ELR (cell line): ENCODE measurements at places on chromosomes 3 and 15.

DNA sequence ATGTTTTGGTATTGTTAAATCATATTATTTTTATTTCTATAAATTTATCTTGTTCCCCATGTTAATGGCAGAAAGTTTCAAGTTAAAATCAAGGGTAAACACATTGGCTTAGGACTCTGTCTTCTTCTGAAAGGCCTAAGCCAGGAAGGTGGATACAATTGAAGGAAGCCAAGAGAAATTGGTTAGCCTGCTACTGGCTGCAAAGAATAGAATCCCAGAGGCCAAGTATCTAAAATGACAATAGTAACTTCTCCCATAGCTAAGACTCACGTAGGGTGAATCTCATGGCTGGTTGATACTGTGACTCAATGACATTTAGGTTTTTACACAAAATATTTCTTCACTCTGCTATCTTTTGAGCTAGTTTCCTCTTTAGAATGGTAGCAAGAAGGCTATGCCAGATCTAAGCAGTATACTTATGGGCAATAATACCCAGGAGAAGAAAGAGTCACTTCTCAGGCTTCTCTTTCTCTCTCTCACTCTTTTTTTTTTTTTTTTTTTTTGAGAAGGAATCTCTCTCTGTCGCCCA lies 621.5 kb upstream of the TBL1XR1 start:
- DNase-seq, result no peak

DNA sequence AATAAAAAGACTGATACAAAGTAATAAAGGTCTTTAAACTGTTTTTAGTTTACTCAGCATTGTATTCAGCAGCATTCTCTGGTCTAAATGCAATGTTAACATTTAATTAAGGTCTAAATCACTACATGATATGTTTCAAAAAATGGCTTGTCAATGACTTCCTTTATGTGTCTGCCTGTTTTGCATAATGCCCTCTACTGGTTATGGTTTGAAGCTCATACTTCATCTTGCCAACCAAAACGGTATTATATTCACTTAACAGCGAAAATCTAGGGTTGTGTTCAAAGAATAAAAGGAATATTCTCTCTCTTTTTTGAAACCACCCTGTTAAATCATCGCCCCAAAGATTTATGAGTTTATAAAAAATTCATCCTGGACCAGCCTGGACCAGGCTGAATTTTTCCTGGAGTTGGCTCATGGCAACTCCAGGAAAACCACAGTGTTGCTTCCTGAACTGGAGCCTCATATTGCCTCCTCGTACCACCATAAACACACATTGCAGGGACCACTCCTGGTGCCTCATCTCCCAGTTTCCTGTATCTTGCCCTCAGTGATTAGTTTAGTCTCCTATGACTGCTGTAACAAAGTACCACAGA lies 6.7 kb upstream of the NCEH1 start:
- DNase-seq, result peak; percentile 49

GRCh38 chr3:185900228-185900627 lies 37.6 kb downstream of the TRA2B start:
- peak; percentile 98 for DNase-seq

GRCh38 chr15:42759093-42759492 lies 22.2 kb upstream of the CDAN1 start:
- no peak for DNase-seq

DNA sequence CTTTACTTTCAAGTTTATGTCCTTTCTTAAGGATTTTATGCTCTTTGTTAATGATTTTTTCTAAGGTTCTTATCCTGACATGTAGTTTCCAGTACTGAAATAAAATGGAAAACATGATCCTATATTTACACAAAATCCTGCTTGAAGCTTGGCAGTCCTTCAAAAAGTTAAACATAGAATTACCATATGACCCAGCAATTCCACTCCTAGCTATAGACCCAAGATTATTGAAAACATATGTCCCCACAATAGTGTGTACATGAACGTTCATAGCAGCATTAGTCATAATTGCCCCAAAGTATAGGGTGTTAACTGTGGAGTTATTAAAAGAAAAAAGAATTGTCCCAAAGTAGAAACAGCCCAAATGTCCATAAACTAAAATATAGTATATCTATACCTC lies 33.2 kb downstream of the ITGB5 start:
- peak; percentile 36 for DNase-seq

GRCh38 chr3:28036599-28037575 lies 204.5 kb upstream of the CMC1 start:
- no peak for DNase-seq

GRCh38 chr15:69555080-69555479 lies 102.5 kb downstream of the RPLP1 start:
- no peak for DNase-seq

GRCh38 chr3:143436231-143436930 lies 316.8 kb downstream of the CHST2 start:
- DNase-seq, result peak; percentile 57

DNA sequence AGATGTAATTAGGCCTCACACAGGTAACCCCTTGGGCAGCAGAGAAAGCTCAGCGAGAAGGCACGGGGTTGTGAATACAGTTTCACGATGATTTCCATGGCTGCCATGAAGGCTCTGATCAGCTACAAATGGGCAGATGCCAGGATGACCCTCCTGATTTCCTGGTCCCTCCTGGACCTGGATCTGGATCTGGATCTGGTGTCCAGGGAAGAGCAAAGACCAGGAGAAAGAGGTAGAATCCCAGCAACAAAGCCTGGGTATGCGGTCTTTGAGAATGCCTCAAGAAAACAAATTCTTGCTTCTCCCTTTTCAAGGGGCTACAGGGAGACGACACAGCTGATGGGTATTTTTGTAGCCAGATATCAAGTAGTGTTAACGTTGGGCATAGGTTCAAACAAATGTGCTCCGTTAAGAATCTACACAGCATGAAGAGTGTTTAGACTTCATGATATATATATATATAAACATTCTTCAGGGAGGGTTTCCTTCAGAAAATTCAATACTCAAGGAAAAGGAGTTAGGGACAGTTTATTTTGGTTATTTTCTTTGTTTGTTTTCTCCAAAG lies 175.6 kb downstream of the RORA start:
- DNase-seq, result no peak

- no peak for DNase-seq
These were observed 65.9 kb upstream of the ARHGEF3 start for GRCh38 chr3:56867671-56868070.

DNA sequence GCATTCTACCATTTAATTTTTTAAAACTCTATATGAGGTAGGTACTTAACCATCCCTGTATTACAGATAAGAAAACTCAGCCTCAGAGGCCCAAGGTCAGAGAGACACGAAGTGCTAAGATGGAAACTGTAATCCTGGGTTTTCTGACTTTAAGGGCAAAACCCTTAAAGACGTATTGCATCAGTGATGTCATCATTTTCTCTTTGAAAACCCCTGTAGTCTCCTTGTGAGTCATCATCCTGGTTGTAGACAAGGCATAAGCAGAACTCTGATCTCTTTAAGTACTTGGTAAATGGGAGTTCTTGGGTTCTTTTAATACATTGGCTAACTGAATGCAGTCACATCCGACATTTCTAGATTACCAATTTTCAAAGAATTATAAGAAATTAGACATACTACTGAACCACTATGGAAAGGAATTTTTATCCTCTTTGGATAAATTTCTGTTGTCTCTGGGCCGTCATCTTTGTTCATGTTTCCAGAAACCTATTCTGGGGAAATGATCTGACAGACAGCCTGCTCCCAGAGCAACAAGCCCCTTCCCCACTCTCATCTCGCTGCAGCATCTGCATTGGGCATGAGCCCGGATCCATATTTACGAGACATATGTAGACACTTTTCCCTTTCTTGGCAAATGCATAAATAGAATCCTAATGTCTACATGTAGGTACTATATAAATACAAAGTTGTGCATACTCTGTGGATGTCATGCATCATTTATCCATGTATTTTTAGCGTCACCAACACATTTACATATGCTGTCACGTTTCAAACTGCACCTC lies 48.7 kb upstream of the MDFIC2 start:
- peak; percentile 37 for DNase-seq

- DNase-seq, result peak; percentile 56
These were observed 39.0 kb upstream of the MYO5C start for GRCh38 chr15:52334491-52335160.

DNA sequence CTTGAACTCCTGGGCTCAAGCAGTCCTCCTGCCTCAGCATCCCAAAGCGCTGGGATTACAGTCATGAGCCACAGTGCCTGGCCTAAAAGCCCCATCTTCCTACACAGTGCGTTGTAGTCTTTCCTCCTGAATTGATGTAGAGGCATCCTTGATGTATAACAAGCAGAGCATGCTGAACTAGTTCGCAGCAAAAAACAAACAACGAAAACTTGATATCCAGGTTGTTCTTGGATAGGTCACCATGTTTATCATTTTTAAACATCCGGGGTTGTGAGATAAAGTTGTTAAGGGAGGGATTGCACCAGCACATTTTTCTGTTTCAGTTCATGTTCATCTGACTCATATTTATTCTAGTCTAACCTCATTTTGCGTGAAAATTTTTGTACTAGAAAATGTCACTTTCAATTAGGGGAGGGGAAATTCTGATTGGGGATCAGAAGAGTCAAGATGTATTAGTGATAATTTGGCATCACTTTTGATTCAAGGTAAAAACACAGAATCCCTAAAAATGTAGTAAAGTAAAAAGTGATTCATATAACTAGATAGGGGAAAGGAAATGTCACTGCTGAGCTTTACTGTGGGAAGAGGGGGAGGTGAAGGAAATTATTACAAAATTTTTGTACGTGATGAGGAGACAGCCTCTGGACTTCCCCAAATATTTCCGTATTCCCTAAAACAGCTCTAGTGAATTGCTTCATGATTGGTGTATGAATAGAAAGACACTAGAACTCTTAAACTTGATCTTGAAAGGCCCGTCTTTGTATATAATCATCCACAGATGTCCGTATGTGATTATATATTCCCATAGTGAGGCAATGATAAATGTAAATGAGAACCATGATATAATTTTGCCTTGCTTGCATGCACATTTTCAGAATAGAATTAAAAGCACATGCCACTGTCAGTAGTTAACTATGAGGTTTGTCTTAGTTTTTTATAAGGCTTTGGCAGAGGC lies 22.9 kb downstream of the RAB8B start:
- peak; percentile 76 for DNase-seq

- peak; percentile 67 for DNase-seq
These were observed 1.1 kb downstream of the ABHD14A start for GRCh38 chr3:51975852-51976549.

DNA sequence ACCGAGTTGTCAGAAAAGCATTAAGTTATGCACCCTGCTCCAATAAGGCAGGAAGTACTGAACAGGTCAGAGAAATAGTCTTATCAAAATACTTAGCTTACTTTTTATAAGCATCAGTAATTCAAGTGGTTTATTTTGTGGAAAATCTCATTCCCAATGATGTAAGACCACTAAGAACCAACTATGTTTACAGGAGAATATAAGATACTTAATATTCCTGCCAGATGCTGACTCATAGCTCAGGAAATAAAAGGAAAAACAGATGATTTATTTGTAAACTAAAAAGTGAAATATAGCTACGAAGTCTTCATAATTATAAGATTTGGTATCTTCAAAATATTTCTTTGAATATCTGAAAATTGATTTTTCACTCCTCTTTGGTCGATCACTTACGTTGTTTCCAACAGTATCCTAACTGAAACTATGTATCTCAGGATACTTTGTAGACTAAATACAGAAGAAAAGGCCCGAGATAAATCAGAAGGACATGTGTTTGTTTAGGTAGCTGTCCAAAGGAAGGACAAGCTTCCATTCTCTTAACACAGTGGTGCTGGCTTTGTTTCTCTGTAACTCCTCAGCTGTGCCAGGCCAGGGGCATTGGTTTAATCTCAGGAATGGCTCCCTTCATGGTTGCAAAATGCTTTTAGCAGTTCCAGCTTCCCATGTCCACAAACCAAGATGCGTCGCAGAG lies 295.8 kb downstream of the GBE1 start:
- peak; percentile 6 for DNase-seq

- peak; percentile 69 for DNase-seq
These were observed 8.8 kb upstream of the MAGI1 start for GRCh38 chr3:66047311-66048050.

DNA sequence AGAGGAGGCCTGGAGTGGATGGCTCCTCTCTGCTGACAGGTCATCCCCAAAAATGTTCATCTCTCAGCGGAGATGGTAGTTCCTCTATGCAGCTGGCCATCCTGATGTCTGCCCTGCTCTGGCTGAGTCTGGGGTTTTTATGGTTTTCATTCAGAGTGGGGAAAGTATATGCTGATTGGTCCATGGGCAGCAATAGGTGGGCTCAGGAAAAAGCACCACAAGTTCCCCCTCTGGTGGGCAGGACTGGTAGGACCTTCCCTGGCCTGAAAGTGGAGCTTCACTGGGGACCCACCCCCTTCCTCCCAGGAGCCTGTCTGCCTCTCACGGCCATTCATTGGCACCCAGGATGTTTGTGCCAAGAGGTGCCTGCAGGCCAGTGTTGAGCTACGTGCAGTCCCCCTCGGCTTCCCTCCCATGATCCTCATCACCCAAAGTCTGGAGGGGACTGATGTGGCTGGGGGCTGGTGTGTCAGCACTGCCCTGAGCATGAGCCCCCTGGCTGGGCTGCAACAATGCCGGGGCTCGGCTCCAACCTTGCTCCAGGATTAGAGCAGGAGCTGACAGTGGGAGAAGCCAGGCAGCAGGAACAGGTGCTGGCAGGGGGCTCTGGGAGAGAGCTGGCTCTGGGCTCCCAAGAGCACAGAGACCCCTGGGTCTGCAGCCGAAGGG lies 13.1 kb upstream of the BLOC1S6 start:
- DNase-seq, result peak; percentile 56

GRCh38 chr3:12192173-12192572 lies 33.5 kb upstream of the TIMP4 start:
- DNase-seq, result no peak

DNA sequence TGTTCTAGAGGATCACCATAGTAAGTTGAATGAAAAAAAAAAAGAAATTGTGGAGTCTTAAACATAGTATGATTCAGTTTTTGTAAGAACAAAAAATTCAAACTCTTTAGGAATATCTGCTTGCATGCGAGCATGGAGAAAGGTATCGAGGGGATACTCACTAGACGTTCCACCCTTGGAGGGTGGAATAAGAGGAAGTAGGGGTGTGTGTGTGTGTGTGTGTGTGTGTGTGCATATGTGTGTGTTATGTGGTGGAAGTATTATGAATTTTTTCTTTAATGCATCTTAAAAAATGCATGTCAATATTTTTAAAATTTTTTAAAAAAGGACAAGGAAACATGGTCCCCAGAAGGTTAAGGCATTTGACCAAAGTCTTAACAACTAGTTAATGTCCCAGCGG lies 26.5 kb upstream of the SIAH2 start:
- DNase-seq, result no peak

GRCh38 chr15:88995449-88995848 lies 82.3 kb upstream of the MFGE8 start:
- DNase-seq, result no peak

- no peak for DNase-seq
These were observed 8.5 kb downstream of the PPCDC start for GRCh38 chr15:75031848-75032247.

GRCh38 chr15:32705446-32705845 lies 12.4 kb upstream of the GREM1 start:
- peak; percentile 62 for DNase-seq

- DNase-seq, result no peak
These were observed 237.7 kb upstream of the ST8SIA2 start for GRCh38 chr15:92155934-92156333.

DNA sequence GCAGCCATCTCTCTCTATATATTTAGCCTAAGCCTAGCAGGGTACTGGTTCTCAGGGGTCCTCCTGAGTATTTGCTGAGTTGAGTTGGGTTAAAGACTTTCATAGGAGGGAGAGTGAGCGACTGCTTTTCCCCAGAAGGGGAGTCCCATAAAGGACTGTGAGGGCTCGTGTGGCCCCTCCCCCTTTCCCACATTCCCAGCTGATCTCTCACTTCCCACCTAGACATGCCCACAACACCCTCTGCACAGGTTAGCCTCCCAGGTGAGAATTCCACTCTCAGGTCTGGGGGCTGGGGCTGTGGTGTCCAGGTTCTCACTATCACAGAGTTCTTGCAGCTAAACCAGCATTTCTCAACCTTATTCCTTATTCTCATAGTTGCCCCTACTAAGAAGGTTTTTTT lies 15.8 kb downstream of the EPHB1 start:
- DNase-seq, result no peak
